ENCODE measurements at places on chromosomes 2 and 18. TPM values are rescaled to one million over a fixed set of nuclear protein-coding genes. Genes with fewer than 3 reads are reported as not detected.

Gene ABCG5
- total RNA-seq, result not detected

Gene PTH2R
- total RNA-seq, result not detected

Gene ANKRD30BL
- total RNA-seq, result not detected

Gene MRPL44
- 26.5 TPM for total RNA-seq

Gene SERPINB13
- not detected for total RNA-seq

Gene GKN2
- total RNA-seq, result not detected
